CD4-positive, alpha-beta T cell treated with Interferon alpha-2 for 1 hour (primary cell): ENCODE measurements at places on chromosomes 7 and 10.

GRCh38 chr7:124201768-124202349 is 169.0 kb upstream of the TMEM229A start:
- DNase-seq = no peak

DNA sequence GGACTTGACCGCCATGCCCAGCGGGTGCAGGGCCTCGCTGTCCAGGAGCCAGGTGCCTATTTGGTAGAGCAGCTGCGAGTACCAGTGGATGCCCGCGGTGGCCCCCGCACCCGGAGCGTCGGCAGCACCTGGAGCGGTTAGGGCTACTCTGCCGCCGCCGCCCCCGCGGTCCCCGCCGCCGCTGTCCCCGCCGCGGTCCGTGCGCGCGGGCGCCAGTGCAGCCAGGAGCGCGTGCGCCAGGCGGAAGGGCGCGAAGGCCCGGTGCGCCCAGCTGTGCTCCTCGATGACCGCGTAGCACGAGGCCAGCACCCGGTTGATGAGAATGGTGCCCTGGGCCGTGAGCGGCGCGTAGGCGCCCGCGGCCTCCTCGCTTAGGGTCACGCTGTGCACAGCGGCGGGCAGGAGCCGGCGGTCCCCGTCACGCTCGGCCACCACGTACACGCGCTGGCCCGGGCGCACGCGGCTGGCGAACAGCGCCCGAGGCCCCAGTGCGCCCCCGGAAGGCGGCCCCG is 9.3 kb downstream of the SHH start:
- DNase-seq = no peak

DNA sequence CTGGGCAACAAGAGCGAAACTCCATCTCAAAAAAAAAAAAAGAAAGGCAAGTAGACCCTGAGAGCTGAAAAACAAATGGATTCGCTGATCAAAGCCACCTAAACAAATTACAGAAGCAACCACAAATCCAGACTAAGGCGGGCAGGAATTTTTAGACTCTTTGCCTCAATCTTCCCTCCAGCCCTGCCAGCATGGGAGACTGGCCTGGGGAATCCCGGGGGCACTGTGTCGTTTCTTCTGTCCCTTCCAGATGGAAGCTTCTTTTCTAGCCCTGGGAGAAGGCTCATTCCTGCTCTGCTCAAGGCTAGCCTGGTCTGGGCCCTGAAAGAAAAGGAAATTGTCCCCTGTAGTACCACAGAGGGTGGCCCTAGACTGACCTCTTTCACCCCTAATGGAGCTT is 15.6 kb upstream of the SERPINE1 start:
- DNase-seq = no peak

- DNase-seq = no peak
These were observed 5.8 kb upstream of the ALOX5 start for GRCh38 chr10:45368181-45368580.

GRCh38 chr7:112362053-112362650 is 88.1 kb upstream of the IFRD1 start:
- no peak for DNase-seq

DNA sequence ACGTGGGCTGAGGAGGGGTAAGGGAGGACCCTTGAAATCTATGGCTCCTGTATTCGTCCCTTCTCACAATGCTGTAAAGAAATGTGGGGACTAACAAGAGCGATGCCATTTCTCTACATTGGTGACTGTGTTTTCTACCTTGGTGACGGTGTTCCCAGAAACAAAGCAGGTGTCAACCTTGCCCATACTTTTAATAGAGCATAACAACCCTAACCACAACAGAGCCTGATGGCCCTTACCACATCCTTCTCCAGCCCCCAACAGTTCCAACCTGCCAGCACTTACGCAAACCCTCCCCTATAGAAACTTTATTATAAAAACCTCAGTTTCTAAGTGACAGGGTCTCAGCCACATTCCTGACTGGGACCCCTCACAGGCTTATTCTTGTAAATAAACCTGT is 28.2 kb upstream of the ADCYAP1R1 start:
- no peak for DNase-seq

- DNase-seq = no peak
These were observed 82.5 kb upstream of the GATA3 start for GRCh38 chr10:7971949-7972348.

DNA sequence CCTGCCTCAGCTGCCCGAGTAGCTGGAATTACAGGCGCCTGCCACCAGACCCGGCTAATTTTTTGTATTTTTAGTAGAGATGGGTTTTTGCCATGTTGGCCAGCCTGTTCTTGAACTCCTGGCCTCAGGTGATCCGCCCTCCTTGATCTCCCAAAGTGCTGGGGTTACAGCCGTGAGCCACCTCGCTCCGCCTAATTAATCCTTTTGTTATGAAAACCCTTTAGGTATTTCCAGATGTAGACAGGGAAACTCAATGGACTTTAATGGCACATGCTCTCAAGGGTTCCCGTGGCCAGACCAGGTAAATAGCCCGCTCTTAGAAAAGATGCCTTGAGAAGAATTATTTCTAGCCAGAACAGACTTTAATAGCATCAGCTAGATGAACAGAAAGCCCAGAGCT is 19.7 kb upstream of the EXOC4 start:
- DNase-seq = no peak
